NCI-H460 (cell line): ENCODE measurements at places on chromosomes 3 and 15.

- no peak for DNase-seq
These were observed 313.2 kb downstream of the POLQ start for GRCh38 chr3:121232309-121233225.

DNA sequence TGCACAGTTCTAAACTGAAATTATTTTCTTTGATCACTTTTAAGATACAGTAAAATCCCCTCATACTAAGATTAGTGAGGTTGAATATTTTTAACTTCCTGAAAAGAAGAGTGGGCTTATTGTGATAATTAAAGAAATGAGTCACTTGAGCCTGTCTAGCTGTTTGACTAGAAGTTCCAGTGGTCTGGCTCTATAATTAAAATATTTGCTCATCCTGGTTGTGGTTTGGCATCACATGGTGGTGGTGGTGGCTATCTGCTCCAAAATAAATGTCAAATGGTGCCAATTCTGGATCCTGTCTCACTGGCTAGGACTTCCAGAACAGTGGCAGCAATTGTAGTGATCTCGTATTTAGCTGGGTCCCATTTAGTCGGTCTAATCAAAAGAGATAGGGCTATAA is 8.6 kb upstream of the TEX9 start:
- DNase-seq: no peak

DNA sequence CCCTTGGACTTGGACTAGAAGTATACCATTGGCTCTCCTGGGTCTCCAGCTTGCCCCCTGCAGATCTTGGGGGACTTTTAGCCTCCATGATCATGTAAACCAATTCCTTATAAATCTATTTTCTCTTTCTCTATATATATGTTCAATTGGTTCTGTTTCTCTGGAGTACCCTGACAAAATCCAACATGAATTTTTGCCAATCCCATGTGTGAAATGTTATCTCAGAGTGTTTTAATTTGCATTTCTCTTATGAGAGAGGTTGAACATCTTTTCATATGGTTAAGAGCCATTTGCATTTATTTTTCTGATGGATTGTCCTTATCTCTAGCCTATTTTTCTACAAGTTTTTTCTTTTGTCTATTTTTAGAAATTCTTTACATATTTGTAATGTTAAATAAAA is 131.7 kb upstream of the NEO1 start:
- DNase-seq: no peak

DNA sequence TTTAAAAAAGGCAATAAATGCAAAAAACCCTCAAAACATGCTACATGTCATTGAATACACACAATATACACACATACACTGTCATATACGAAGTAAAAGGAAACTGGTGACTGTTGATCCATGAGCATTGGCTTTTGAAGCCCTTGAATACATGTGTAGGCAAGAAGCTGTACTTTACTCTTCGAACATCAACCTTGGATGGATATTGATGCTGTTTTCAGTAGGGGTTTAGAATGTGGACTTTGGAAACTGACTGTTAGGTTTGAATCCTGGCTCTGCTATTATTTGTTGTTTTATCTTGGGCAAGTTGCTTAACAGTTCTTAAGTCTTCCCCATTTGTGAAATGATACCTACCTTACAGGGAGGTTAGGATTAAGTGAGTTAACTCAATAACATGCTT is 30.5 kb downstream of the RNF13 start:
- DNase-seq: no peak

DNA sequence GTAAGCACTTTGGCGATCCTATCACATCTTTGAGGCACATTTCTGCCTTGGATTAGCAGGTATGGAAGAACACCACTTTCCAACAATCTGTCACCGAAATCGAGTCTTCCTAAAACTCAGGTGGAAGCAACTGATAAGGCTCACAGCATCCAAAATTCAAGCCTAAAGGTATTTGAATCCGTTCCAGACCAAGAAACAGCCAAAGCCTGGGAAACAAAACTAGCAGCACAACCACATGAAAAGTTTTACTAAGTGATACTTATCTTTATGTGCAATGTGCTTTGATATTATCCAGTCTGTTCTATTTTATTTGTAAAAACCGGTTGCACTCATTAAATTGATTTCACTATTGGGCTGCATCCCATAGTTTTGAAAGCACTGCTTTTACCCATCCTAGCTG is 40.5 kb upstream of the FAM174B start:
- DNase-seq: no peak
